ENCODE measurements at places on chromosomes 1 and 21. TPM values are rescaled to one million over a fixed set of nuclear protein-coding genes. Genes with fewer than 3 reads are reported as not detected.

Gene LAMB3
- 3.3 TPM for polyA plus RNA-seq

Gene WNT3A
- polyA plus RNA-seq, result not detected

Gene LCK
- polyA plus RNA-seq, result not detected

Gene GJA4
- not detected for polyA plus RNA-seq

Gene TTC22
- not detected for polyA plus RNA-seq

Gene ATAD3C
- polyA plus RNA-seq, result not detected

Gene ATF3
- 5.5 TPM for polyA plus RNA-seq

Gene C1orf115
- 0.05 TPM for polyA plus RNA-seq

Gene BRINP3
- 0.09 TPM for polyA plus RNA-seq

Gene MMEL1
- polyA plus RNA-seq, result 0.10 TPM

Gene UTS2
- 0.06 TPM for polyA plus RNA-seq

Gene C1orf167
- polyA plus RNA-seq, result 0.32 TPM

Gene GSTM5
- 12.5 TPM for polyA plus RNA-seq

Gene MACF1
- 121 TPM for polyA plus RNA-seq

Gene GBP6
- not detected for polyA plus RNA-seq

Gene CASQ1
- polyA plus RNA-seq, result 0.17 TPM

Gene LCE1C
- not detected for polyA plus RNA-seq

Gene OR2L2
- polyA plus RNA-seq, result not detected

Gene TNFRSF1B
- 5.9 TPM for polyA plus RNA-seq

Gene ANGPTL1
- polyA plus RNA-seq, result 0.16 TPM

Gene RAB29
- polyA plus RNA-seq, result 14.6 TPM

Gene LCE1E
- polyA plus RNA-seq, result not detected

Gene EPHA2
- 26.0 TPM for polyA plus RNA-seq

Gene SLC37A1
- 0.02 TPM for polyA plus RNA-seq

Gene OLIG2
- not detected for polyA plus RNA-seq

Gene ADAM30
- polyA plus RNA-seq, result not detected

Gene GPR157
- 1.1 TPM for polyA plus RNA-seq

Gene TCEA3
- 14.7 TPM for polyA plus RNA-seq

Gene KRTAP20-4
- not detected for polyA plus RNA-seq

Gene CFHR1
- 0.07 TPM for polyA plus RNA-seq

Gene PLA2G2A
- not detected for polyA plus RNA-seq

Gene KRTAP19-1
- polyA plus RNA-seq, result not detected

Gene RHOU
- 1.4 TPM for polyA plus RNA-seq

Gene PRAMEF4
- not detected for polyA plus RNA-seq

Gene KIF21B
- polyA plus RNA-seq, result 0.22 TPM

Gene BRDT
- polyA plus RNA-seq, result not detected

Gene C1orf185
- not detected for polyA plus RNA-seq
